ENCODE measurements at places on chromosomes 1 and 21.

DNA sequence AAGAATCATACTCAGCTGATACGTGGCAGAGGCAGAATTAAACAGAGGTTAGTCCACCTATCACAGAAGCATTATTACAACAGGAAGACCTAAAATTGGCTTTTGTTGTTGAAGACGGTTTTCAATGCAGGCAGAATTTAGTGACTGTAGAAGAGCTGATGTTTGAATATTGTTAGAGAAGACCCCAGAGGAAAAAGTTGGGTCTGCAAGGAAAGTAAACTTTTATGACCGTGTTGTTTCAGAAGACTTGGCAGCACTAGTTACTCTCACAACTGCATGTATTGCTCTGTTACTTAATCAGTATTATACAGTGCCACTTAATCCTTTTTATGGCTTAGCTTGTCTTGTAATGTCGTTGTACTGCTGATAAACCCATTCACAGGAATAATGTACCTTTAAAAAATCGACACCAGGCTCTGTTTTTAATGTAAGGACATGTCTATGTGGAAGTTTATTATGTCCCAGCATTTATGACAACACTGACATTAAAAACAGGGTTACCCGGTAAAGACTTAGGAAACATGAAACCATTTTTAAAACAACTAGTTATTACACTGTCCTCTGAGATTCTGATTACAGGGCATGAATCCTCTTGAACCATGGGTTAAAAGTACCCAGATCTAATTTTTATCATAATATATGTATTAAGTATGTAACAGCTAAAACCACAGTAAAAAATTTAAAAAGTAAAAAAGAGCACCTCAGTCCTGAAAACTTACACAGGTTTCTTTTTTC, 235.4 kb downstream of the TTLL7 start:
- no peak for DNase-seq

GRCh38 chr1:228768355-228769000, 33.2 kb downstream of the RHOU start:
- DNase-seq = no peak

DNA sequence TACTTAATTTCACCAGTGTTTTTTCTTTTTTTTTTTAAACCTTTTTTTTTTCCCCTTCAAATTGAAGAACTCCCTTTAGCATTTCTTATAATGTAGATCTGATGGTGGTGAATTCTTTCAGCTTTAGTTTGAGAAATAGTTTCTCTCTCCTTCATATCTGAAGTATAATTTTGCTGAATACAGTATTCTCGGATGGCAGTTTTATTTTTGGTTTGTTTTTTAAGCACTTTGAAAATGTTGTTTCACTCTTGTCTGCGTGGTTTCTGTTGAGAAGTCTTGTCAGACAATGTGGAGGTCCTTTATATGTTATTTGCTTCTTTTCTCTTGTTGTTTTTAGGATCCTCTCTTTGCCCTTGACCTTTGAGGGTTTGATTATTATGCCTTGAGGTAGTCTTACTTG, 135.1 kb downstream of the RPS6KC1 start:
- DNase-seq = no peak

GRCh38 chr1:209391792-209392191, 191.7 kb upstream of the CAMK1G start:
- no peak for DNase-seq

GRCh38 chr1:163459539-163459938, 137.8 kb downstream of the NUF2 start:
- DNase-seq = no peak

DNA sequence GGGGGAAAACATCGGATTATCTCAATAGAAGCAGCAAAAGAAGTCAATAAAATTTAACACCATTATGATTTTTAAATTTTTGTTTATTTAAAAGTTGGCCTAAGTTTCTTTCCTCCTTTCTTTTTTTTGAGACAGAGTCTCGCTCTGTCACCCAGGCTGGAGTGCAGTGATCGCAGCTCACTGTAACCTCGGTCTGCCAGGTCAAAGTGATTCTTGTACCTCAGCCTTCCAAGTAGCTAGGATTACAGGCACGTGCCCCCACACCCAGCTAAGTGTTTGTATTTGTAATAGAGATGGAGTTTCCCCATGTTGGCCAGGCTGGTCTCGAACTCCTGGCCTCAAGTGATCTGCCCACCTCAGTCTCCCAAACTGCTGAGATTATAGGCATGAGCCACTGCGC, 20.9 kb downstream of the SLC2A5 start:
- no peak for DNase-seq

DNA sequence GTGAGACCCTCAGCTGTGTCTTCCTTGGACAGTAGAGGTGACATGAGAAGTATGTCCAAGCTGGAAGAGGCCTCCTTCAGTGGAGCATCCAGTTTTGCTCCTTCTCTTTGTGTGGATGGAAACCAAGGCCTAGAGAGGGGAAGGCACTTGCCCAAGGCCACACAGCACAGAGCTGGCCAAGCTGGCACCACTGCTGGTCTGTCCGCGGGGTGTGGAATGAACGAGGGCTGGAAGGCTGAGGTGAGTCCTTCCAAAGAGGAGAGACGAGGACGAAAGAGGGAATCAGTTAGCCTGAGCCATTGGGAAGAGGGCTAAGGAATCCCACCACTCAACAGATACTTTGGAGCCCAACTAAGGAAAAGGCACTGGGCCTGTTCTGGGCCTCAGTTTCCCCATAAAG, 27.8 kb upstream of the SELENON start:
- DNase-seq = no peak

DNA sequence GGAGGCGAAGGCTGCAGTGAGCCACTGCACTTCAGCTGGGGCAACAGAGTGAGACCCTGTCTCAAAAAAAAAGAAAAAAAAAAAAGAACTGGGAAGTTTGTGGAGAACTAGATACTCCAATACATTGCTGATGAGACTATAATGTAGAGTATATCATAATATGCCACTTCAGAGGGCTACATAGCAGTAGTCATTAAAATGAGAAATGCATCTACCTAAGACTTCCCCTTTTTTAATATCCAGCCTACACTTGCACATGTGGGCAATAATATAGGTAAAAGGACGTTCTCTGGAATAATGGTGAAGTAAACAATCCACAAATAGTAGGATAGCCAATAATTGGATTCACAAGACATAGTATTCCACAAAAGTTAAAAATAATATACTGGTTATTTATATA, 311.0 kb downstream of the HLX start:
- no peak for DNase-seq

GRCh38 chr1:53277326-53277725, 39.0 kb upstream of the MAGOH start:
- no peak for DNase-seq

GRCh38 chr1:101373570-101373969, 136.8 kb downstream of the S1PR1 start:
- DNase-seq = no peak

- DNase-seq = no peak
These were observed 32.4 kb downstream of the AHDC1 start for GRCh38 chr1:27571439-27572018.

GRCh38 chr1:115652236-115652788, 10.5 kb downstream of the VANGL1 start:
- no peak for DNase-seq

- DNase-seq = no peak
These were observed 111.8 kb downstream of the MAN1A2 start for GRCh38 chr1:117479086-117479485.

DNA sequence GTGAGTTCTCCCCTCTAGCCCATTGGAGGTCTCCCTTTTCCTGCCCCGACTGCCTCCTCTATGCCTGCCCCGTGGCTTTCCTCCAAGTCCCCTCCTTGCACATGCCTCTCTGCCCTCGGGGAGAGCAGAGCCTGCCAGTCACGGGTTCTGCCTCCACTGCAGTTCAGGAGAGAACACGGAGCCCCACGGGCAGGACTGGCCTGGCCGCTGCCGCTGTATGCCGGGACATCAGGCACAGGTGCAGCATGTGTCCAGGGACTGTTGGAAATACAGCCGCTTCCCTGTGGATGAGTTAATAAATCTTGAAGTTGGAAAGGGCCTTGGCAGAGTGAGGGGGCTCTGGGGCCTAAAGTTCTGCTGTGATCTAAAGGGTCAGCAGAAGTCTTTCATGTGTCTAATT, 676.6 kb downstream of the MATN1 start:
- DNase-seq = no peak

DNA sequence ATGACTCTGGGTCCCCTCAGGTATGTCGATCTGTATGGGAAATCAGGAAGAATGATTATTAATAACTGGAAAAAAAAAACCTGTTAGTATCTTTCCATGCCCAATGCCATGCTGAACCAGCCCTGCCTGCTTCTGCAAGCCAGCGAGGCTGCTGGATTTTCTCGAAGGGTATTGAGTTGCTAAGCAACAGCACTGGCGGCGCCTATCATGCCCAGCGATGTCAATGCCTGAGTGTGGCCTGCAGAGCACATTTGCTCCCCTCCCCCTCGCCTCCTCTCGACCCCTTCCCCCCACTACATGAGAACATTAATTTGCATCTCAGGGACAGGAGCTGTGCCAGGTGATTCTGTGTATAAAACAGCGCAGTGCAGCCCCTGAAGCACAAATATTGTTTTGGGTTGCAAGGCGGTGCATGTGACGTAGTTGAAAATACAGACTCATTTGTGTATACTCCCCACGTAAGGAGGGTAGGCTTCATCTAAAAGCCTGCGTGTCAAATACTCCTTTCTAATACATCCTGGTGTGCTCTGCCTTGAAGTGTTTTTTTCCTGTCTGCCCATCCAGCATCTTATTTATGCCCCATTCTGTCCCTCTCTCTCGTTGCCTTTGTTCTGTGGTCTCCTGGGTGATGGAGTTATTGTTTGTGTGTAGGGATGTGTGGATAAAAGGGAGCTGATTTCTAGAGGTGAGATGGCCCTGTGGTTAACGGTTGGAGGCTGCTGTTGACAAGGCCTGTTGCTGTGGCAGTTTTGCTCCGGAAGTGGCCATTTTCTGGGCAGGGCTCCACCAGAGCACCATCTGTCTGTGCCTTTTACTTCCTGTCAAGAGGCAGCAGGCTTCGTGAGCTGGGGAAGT, 32.7 kb upstream of the ATP5PO start:
- peak; percentile 43 for DNase-seq

- DNase-seq = no peak
These were observed 2.2 kb upstream of the HUNK start for GRCh38 chr21:31870472-31871193.

DNA sequence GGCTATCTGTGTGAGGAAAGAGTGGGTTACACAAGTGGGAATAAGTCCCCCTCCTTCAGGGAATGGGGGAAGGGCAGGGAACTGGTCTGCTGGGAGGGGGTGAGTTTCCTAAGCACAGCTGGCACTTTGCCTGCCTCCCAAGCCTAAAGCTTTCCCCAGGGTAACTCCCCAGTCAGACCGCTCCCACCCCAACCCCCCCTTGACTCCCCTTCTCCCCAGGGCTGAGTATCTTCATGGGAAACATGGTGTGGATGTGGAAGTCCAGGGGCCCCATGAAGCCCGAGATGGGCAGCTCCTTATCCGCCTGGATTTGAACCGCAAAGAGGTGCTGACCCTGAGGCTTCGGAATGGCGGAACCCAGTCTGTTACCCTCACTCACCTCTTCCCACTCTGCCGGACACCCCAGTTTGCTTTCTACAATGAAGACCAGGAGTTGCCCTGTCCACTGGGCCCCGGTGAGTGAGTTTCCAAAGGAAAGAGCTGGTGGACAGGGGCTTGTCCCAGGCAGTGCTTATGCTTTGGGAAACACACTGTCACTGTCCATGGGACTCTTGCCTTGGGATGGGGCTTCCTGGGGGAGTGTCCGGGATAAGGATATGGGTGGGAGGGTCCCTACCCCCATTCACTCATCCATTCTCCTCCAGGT, 14.9 kb downstream of the MOV10 start:
- no peak for DNase-seq

- DNase-seq = no peak
These were observed 147.8 kb downstream of the ADGRL2 start for GRCh38 chr1:81948495-81948894.

- no peak for DNase-seq
These were observed 40.4 kb downstream of the ATP6V1G3 start for GRCh38 chr1:198500096-198500495.

DNA sequence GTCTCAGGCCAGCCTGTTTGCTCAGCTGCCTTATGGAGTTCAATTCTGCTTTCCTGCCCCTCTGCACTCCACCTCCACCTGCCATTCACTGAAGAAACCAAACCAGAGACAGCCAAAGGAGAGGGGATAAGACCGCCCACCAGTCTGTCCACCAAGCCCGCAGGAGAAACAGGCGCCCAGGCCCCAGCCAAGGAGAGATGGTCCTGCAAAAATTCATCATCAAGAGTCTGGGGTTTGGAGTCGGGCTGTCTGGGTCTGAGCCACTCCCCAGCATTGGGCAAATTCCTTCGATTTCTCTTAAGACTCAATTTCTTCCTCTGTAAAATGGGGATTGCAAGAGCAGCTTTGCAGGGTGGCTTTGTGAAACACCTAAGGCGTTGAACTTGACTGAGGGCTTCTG, 121.4 kb upstream of the RUNX3 start:
- no peak for DNase-seq

GRCh38 chr1:19009126-19009881, 52.8 kb upstream of the IFFO2 start:
- DNase-seq = no peak

DNA sequence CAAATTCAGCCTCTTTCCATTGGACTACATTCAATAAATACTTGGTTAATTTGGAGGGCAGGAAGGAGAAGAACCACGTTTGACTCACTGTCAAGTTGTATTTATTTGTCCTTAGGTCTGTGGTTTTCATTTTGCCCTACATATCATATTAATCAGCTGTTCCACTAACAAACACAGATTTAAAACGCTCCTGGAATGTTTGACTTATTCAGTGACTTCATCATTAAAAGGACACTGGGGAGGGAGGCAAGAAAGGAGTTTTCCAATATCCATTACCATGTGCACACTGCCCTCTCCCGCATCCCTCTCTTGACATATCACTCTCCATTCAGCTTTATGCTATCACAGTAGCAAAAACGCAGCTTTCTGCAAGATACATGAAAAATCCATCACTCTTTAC, 98.2 kb upstream of the C1orf87 start:
- peak; percentile 79 for DNase-seq

DNA sequence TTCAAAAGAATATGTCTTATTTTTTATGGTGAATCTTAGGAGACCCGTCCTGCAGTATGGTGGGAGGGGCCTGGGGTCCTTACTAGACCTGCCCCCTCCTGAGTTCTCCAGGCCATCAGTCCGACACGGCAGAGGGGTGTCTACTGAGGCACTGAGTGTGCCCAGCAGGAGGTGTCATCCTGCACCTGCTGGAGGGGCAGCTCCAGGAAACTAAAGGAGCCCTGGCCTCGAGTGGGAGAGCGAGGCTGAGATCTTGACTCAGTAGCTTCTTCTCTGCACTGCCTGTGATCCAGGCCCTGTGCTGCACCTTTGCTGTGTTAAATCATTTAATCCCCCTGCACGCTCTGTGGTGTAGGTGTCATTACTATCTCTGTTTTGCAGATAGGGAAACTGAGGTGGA, 587.7 kb downstream of the PTPRU start:
- DNase-seq = no peak

- DNase-seq = no peak
These were observed 31.6 kb upstream of the ACOT11 start for GRCh38 chr1:54516249-54516920.

DNA sequence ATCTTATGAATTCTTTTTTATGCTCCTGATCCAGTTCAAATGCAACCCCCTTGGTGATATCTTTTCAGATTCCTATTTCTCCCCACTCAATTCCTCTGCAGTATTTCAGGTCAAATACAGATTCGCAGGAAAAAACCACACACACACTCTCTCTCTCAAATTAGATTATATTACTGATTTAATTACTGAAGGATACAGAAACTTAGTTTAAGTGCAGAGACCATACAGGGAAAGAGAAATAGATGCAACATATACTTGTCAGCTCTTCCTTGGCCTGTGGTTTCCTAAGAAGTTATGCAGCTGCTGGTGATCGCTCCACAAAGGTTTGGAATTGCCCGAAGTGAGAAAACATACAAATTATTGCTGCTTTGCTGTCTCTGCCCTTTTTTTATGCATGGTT, 400.9 kb downstream of the AGBL4 start:
- no peak for DNase-seq

GRCh38 chr1:38436006-38436405, 389.4 kb upstream of the POU3F1 start:
- DNase-seq = no peak
